GM04503 (cell line): ENCODE measurements at places on chromosomes 1 and 21.

- no peak for DNase-seq
Measured at GRCh38 chr1:38831731-38832369, 27.7 kb downstream of the RRAGC start.

DNA sequence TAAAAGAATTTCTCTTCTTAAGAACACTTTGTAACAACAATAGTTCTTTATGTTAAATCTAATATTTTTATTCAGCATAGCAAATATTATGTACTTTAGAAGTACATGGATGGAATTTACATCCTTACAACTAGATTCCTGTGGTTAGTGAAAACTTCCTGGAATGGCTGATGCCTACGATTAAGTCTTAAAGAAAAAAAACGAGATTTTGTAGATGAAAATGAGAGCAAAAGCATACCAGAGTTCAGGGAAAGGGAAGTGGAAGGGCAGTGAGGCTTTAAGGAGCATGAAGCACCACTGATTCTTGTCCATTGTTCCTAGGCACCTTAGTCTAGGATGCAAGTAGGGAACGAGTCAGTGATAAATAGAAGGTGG lies 26.7 kb downstream of the CFH start:
- peak; percentile 30 for DNase-seq

GRCh38 chr1:29912425-29912824 lies 676.1 kb downstream of the PTPRU start:
- no peak for DNase-seq

DNA sequence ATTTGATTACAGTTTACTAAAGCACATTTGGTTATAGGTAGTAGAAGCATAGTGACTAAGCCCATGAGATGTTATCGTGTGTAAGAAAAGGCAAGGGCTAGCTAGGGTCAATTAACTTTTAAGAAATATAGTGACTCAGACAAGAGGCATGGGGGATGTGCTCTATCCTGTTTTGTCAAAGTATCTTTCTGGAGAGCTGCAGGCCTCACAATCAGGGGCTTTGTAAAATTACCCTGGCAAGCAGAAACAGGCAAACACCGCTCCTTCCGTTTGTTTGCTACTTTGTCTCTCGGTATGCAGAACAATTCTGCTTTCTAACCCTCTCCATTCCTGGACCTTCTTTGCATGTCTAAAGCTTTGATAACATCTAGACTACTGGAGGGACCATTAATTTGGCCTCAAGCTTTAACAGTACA lies 26.1 kb upstream of the ZNF697 start:
- DNase-seq, result no peak
